Activated naive CD4-positive, alpha-beta T cell treated with anti-CD3 and anti-CD28 coated beads, Interleukin-2, amount 50 U/mL, for 72 hours (primary cell): ENCODE measurements at places on chromosomes 3 and 15.

DNA sequence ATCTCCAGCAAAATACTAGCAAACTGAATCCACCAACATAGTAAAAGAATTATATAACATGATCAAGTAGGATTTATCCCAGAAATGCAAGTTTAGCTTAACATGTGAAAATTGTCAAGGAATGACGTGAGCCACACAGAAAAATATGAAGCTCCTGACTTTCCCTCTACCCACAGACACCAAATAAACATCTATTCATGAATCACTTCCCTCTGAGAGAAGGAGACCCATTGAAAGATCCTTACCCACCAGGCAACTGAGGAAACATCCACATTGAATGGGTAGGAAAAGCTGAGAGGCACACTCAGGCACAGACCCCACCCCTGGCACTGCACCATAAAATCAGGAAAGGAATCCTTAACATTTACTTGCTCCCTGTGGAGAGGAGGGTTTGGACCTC lies 102.2 kb upstream of the MANF start:
- no peak for DNase-seq

DNA sequence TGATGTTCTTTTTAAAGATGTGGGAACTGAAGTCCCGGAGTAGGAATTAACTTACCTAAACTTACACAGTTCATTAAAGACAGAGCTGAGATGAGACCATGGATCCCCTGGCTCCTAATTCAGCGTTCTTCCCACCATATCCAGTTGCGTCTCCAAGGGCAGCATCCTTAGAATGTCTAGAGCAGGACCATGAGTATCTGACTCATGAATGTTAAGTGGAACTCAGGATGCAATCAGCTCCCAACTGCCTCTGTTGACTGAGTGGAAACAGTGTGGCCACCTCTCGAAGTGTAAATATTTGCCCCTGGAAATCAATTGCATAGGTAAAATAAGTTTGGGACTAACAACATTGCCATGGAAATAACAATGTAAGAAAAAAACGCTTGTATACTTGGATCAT lies 2.5 kb downstream of the SNTN start:
- DNase-seq: no peak

GRCh38 chr3:113086560-113087461 lies 96.0 kb downstream of the GTPBP8 start:
- DNase-seq: no peak

DNA sequence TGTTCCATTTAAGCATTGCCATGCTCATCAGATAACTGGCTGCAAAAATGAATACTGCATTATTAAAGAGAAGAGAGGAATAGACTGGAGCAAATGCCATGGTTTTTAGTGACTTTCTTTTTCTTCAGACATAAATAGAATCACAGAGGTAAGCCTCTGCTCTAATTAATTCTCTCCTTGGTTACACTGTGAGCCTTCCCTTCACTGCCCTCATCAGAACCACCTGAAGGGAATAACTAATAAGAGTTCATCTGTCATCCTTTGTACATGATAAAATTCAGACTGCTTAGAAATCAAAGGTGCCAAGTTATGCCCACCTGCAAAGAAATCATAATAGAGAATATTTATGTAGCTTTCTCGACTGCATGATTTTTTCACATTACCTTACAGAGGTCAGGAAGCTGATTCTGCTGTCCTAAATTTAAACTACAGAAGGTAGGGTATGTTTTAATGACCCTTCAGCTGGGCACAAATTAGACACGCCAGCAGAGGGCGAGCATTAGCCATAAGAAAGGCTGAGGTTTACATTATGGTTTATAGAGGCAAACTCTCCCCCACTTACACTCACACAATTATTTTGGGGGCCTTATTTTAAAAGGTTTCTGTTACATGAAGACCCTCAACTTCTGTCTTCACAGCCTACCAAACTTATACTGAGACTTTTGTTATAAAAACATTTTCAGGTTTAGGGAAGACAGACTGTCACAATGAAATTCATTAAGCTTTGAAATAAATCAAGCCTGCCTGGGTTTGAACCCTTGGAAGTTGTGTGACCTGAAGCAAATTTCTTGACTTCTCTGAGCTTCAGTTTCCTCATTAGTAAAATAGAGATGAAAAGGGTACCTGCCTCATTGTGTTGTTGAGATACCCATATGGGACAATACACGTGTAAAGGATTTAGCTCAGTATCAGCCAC lies 15.3 kb upstream of the UNC13C start:
- peak; percentile 11 for DNase-seq

- DNase-seq: no peak
Observed at GRCh38 chr3:60742606-60743145, 508.6 kb downstream of the FHIT start.

- no peak for DNase-seq
Observed at GRCh38 chr3:120661106-120661905, 20.7 kb downstream of the HGD start.

- DNase-seq: no peak
Observed at GRCh38 chr3:88758676-88759075, 348.7 kb upstream of the EPHA3 start.

DNA sequence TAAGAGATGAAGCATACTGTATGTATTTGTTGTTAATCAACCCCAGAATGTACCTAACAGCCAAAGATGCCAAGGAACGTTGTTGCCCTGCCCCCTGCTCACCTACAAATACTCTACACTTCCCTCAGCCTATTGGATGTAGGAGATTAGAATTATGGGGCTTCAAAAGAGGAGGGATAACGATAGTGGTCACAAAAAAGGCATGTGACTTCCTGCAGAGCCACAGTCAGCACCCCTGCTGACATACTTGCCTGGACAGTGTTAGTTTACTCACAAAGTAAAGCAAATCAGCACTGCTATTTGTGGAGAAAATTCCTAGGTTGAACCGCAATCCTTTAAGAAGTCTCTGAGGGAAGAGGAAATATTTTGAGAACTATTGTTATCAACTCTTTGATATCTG lies 37.9 kb downstream of the PARP15 start:
- no peak for DNase-seq

GRCh38 chr15:78263351-78263781 lies 996 bp upstream of the DNAJA4 start:
- DNase-seq: no peak

- no peak for DNase-seq
Observed at GRCh38 chr15:99244306-99244705, 5.1 kb downstream of the TTC23 start.

DNA sequence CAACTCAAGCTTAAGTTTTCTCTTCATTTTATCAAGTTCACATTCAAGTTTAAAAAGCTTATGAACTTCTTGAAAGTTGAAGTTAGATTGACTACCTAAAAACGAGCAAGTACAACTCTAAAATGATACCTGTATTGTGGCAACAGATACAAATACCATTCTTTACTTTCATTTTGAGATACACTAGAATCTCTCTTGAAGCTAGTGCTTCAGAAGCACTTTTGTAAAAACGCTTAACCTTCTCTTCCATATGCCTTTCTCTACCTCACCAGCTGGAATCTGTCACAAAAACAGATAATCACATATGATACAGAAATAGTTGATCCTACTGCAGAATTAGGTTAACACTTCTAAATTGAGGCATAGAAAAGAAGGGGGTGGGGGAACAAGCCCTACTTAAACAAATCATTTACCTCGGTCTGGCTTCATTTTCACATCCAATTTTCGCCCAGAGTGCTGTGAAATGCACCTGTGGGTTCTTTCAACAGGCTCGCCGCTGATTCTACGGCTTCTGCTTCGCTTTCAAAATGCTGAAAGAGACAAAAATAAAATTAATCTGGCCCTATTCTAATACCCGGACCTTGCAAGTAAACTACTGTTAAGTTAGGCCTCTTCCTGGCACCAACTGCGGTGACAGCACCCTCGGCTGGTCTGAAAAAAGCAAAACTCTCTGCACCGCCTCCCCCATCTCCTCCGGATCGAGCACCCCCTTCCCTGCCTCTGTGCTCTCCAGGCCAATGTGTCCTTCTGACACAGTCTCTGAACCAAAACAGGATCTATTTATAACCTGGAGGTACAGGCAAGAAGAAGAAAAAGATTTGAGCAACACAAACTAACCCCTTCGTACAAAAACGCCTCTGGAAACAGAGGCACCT lies 1.4 kb downstream of the ATOSA start:
- peak; percentile 56 for DNase-seq

- no peak for DNase-seq
Observed at GRCh38 chr3:16148783-16149182, 25.7 kb upstream of the GALNT15 start.

DNA sequence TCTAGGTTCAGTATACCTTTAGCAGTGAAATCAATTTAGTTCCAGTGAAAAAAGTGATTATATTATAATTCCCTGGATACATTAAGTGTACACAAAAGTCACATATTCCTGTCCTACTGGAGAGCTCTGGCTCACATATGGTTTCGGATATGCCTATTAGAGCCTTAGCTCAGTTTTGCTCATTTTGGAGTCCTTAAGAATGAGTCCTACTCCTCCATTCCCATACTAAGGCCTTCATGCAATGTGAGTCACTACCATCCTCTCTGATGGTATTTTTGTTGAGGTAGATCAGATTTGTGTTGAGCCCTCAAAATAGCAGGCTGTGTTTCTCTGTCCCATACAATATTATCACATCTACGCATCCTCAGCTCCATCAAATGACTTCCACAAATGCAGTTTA lies 294.2 kb upstream of the COL8A1 start:
- no peak for DNase-seq

DNA sequence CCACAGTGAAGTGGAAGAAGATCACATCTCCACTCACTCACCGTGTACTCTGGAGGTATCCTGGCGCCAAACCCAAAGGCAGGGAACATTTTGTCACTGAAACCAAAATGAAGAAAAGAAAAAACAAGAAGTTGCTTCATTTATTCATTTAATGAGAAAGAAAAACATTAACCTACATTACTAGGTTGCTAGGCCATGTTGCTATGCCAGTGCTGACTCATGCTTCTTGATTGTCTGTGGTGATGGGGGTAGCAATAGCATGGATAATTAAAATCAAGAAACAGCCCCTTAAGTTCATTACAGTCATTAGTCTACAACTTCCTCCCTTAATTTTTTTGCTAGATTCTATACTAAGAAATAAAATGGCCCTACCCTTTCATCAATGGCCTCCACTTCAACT lies 52.7 kb upstream of the MRPL3 start:
- no peak for DNase-seq

DNA sequence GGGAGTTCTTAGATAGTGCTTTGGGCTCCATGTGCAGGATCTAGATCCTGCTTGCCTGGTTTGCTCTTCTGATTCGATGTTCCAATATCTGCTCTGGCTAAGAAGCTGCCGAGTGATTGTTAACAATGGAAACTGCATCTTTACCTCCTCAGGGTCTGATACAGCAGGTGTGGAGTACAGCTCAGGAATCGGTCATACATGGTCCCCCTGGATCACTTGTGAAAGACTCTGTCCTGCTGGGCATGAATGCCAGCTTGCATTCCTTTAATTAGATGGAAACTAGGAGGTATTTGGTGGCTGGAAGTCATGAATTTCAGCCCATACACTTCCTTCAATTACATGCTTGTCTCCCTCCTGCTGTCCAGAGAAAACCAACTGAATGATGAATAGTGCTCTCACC lies 95.3 kb downstream of the CHRNA7 start:
- no peak for DNase-seq

- DNase-seq: peak; percentile 81
Observed at GRCh38 chr15:69475769-69476358, 23.2 kb downstream of the RPLP1 start.

- no peak for DNase-seq
Observed at GRCh38 chr3:143160437-143160836, 40.9 kb downstream of the CHST2 start.

GRCh38 chr15:94607176-94607654 lies 375.9 kb downstream of the MCTP2 start:
- no peak for DNase-seq

GRCh38 chr3:28915741-28916500 lies 364.9 kb upstream of the RBMS3 start:
- no peak for DNase-seq

DNA sequence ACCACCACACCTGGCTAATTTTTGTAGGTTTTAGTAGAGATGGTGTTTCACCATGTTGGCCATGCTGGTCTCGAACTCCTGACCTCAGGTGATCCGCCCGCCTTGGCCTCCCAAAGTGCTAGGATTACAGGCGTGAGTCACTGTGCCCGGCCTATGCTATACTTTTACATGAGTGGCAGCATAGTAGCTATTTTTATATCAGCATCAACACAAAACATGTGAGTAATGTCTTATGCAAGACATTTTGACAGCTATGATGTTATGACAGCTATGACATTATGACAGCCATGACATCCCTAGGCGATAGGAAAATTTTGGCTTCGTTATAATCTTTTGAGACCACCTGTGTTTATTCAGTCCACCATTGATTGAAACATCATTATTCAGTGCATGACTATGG lies 4.1 kb upstream of the NAALADL2 start:
- DNase-seq: no peak

DNA sequence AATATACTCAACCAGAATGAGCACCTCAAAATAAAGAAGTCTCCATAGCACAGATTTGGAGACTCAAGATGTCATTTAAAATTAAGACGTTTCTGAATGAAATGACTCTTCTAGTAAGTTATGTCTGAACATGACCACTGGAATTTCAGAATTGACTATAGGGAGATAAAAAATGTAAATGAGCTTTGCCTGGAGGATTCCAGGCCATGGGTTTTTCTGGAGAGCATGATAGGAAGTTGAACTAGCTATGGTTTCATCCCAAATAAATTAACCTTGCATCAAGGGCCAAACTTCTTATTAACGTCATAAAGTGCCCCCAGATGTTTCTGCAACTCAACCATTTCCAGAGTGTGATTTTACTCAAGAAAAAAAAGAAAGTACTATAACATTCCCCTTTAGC lies 222.6 kb upstream of the NR2F2 start:
- DNase-seq: no peak

- peak; percentile 70 for DNase-seq
Observed at GRCh38 chr3:60086811-60087210, 1037.0 kb upstream of the CFAP20DC start.

- no peak for DNase-seq
Observed at GRCh38 chr3:25586167-25586505, 78.6 kb downstream of the TOP2B start.

DNA sequence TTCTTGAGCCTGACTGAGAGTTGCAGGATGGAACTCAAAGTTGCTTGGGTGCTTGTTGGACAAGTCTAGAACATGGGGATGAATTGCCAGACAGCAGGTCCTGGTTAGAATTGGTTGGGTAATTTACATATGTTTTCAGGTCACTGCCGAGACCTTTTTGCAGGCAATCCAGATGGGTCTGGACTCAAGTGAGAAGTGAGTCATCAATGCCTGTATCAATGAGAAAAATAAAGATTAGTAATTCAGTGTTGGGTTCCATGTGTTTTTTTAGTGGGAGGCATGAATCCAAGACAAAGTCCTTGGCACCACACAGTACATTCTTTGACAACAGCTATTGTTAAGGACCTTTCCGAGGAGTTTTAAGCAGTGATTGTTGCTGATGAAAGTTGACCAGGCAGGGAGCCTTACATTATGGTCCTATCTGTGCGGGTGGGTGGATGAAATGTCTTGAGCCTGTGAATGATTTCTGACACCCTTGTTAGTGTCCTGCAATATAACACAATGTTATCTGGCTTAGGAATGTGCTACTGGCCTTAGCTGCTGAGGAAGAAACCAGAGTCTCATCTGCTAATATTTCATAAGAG lies 77.7 kb downstream of the CRYGS start:
- no peak for DNase-seq
